NCI-H2171 (cell line): ENCODE measurements at places on chromosomes 4 and X.

DNA sequence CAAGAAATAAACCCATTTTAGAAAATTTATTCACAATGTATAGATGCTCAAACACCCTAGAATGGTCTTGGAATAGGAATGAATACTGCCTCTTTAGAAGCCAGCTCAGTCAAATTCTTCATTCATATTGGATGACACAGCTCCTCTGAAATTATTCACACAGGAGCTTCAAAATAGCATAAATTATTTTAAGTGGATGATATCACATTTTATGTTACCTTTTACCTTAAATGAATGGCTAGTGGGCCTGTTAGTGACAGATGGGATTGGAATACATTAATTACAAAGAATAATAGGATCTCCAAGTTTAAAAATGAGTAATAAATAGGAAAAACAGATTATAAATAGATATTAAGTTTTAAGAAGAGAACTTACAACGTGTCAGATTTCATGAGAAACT lies 184.4 kb downstream of the GABRB1 start:
- DNase-seq, result no peak

DNA sequence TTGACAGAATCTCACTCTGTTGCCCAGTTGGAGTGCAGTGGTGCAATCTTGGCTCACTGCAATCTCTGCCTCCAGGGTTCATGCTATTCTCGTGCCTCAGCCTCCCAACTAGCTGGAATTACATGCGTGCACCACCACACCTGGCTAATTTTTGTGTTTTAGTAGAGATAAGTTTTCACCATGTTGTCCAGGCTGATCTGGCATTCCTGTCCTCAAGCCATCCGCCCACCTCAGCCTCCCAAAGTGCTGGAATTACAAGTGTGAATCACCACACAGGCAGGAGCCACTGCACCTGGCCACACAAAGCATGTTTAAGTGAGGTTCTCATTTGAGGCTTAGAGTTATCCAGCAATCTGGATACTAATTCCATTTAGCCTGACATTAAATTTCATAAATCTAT lies 180.9 kb upstream of the GRID2 start:
- no peak for DNase-seq

DNA sequence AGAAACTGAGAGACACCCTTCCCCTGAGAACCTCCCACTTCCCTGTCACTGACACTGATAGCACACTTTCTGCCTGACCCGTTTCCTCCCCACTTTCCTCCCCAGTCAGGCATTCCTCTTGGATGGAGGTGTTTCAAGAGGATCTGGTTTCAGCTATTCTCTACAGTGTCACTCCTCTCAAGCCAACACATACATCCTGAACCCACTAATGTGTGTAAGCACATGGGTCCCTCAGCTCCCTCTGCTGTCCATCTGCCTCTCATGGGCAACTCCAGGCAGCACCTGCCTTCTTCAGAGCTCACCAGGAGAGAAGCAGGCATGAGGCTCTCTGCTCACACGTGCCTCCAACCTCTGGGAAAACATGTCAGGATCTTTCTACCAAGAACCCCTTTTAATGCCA lies 207.6 kb downstream of the NAF1 start:
- no peak for DNase-seq

GRCh38 chrX:1521459-1521956 lies 15.5 kb downstream of the P2RY8 start:
- no peak for DNase-seq

- no peak for DNase-seq
Measured at GRCh38 chrX:136754651-136755050, 26.1 kb downstream of the ARHGEF6 start.

DNA sequence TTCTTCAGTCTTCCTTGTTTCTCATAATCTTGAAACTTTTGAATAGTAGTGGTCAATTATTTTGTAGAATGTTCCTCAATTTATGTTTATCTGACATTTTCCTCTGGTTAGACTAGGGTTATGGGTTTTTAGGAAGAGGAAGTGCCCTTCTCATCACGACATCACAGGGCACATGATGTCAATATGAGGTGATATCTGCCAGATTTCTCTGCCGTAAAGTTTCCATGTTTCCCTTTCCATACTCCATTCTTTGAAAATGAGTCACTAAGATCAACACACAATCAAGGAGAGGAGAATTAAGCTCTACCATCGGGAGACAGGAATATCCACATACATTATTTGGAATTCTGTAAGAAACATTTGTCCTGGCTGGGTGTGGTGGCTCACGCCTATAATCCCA lies 28.4 kb downstream of the RP2 start:
- no peak for DNase-seq

- no peak for DNase-seq
Measured at GRCh38 chr4:13599159-13599558, 28.4 kb downstream of the BOD1L1 start.
